Breast epithelium (tissue), 4 donors: ENCODE measurements at places on chromosomes 2 and 18. TPM values are rescaled to one million over a fixed set of nuclear protein-coding genes. Genes with fewer than 3 reads are reported as not detected.

DNA sequence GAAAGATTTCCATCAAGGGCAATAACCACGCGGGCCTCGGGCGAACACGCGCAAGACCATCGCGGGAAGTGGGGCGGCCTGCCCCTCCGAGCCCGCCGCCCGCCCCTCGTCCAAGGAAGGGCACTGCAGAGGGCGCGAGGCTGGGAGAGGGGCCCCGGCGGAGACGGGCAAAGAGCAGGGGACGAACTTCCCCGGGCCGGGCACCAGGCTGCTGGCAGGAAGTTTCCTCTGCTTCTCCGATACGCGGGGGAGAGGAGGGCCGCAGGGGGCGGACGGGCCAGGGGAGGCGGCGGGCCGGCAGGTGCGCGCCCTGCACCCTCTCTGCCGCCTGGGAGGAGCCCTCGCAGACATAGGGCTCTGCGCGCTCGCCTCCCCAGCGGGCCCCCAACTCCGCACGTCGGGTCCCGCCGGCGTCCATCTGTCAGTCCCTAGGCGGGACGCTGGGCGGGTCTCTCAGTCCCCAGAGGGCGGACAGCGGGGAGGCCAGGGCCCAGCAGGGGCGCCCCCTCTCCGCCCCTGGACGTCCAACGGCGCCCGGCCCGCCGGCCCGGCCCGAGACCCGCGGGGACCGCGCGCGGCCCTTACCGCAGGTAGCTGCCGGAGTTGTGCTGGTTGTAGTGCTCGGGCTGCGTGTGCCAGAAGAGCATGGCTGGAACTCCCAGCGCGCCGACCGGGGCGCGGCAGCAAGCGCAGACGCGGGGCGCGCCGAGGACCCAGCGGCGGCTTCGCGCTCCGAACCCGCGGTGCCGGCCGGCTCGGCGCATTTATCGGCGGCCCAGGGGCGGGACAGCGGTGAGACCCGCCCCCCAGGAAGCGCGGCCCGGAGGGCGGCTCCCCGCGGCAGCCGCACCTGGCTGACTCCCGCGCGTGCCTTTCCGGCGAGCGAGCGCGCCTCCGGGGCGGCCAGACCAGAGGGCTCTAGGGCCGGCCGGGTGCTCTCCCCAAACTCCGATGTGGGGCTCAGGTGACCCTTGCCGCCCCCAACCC, at the start of gene TFCP2L1:
TFCP2L1 (minus strand) TSS at position 740 of the 987 bp plus-strand sequence; CDS start at position 647, 93 bp downstream.
- DNase-seq: peak; percentile 63

DNA sequence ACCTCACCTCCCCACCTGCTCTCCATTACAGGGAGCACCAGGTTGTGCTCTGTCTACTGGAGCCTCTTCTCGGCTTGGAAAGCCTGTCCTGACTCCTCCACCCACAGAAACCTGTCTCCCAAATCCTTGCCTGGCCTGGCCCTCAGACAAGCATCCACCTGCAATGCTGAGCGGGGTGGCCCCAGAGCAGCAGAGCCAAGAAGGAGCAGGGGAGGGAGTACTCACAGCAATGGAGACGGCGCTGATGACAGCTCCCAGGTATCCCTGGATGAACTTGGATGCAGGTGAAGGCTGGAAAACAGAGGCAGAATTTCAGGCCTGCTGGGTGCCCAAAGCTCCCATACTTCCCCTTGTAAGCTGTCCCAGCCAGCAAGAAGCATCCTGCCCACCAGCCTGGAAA, 72.8 kb downstream of the SFXN5 start:
- no peak for DNase-seq

Gene ZEB2
- 83.2 TPM for total RNA-seq

Gene AMER3
- not detected for total RNA-seq

DNA sequence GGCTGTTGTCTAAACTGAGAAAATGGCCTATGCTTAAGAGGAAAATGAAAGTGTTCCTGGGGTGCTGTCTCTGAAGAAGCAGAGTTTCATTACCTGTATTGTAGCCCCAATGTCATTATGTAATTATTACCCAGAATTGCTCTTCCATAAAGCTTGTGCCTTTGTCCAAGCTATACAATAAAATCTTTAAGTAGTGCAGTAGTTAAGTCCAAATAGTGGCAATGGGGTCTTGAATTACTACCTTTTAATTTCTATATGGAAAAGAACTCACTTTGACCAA, 13.8 kb upstream of the ALLC start:
- no peak for DNase-seq

GRCh38 chr2:16417726-16418125, 247.9 kb downstream of the CYRIA start:
- no peak for DNase-seq

- no peak for DNase-seq
These were observed 273.6 kb downstream of the PAX3 start for GRCh38 chr2:222024932-222025880.

- no peak for DNase-seq
These were observed 76.2 kb downstream of the MAP3K20 start for GRCh38 chr2:173151671-173152401.

DNA sequence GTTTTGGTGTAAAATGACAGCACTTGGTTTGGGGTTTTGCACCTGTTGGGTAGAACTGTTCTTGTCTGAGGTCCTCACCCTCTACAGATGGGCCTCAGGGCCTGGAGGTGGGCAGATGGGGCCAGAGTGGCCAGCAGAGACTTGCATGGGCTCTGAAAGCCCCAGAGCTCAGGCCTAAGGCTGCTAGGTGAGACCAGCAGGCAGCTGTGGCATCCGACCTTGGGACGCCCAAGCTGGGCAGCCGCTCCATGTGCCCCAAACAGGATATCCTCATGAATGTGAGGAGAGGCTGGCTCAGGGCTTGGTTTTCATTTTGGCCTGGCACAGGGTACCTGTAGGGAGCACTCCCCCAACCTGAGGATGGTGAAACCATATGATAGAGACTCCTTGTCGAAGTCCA, 38.3 kb downstream of the GBX2 start:
- DNase-seq: peak; percentile 17

DNA sequence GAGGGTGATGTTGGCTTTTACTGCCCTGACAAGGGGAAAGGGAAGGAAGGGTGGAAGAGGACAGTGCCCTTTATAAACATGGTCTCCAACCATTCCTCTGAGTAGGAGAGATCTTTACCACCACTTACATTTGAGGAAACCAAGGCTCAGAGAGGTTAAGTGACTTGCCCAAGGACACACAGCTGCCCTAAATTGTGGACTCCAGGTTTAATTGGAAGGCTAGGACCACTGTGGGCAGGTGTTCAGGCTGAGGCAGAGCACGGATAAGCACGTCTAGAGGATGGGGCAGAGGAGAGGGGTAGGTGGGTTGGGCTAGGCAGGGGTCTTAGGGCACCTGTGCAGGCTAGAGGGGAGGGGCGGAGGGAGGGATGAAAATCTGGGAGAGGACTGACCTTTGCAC, 32.7 kb downstream of the INHBB start:
- no peak for DNase-seq
